AG08396 (cell line): ENCODE measurements at places on chromosomes 2 and 18.

DNA sequence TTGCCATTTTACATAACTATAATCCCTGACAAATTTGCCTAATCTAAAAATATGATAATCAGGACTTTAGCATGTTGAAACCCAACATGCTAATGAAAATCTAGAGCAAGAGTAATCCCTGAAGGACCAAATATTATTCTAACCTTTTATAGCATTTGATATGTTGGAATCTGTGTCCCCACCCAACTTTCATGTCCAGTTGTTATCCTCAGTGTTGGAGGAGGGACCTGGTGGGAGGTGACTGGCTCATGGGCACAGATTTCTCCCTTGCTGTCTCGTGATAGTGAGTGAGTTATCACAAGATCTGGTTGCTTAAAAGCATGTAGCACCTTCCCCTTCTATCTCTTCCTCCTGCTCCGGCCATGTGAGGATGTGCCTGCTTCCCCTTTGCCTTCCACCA is 59.8 kb downstream of the SH3YL1 start:
- DNase-seq: no peak

DNA sequence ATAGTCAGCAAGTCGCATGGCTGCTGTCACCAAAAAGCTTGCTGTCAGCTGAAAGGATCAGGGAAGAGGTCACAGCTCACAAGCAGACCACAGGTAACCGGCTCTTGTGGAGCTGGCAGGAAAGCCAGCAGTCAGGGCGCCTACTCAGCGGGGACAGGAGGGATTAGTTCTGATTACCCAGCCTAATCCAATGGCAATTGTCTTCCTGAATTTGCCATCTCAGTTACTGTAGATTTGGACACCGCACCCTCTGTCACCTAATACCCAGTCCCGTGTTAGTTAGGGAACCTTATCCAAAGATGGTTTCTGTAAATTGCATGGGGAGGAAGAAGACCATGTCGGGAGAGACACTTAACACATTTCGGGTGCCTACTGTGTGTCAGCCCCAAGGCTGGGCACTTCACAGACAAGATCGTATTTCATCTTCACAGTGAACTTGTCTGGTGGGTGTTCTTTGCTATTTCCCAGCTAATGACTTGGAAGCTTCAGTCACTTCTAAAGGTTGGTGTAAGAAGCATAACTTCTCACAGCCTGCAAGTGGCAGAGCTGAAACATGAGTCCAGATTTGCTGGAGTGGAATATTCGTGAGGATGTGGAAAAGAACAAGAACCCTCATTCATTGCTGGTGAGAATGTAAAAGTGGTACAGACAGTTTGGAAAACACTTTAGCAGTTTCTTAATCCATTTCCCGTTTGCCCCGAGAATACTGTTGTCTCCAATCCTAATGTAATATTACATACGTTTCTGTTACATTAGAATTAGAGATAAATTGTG is 9.9 kb downstream of the ALPK2 start:
- DNase-seq: no peak

DNA sequence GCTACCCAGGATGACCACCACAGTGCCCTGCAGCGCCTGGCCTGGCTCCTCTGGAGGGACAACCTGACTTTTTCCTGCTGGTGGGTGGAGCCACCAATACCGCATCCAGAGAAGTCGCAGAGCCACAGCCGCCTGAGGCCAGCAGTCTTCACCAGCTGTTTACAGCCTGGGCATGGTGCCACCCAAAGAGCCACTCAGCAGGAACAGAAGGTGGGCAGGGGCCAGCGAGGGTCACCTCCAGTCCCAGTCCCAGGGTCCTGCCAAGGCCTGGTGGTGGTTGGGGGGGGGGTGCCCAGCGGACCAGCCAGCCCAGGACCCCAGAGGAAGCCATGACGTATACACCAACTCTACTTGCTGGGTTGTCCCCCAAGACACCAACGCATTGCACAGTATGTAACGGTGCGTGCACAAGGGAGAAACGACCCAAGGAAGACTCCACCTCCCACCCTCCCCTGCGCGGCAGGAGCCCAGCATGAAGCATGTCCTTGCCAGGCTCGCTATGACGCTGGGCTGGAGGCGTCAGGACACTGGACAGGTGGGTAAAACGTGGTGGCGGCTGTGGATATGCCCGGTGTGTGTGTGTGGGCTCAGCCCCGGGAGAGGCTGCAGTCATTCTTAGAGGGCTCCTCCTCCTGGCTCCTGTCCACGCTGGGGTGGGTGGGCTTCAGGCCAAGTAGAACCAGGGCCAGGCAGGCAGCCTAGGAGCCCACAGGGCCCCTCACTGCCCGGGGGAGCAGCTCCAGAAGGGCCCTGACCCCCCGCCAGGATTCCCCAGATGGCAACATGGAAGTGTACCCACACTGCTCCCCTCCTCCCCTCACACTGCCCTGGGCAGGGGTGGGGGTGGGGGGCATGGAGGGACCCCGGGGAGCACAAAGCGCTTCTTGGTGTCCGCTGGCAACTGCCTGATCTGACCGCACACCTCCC is 49.3 kb downstream of the HS6ST1 start:
- no peak for DNase-seq

DNA sequence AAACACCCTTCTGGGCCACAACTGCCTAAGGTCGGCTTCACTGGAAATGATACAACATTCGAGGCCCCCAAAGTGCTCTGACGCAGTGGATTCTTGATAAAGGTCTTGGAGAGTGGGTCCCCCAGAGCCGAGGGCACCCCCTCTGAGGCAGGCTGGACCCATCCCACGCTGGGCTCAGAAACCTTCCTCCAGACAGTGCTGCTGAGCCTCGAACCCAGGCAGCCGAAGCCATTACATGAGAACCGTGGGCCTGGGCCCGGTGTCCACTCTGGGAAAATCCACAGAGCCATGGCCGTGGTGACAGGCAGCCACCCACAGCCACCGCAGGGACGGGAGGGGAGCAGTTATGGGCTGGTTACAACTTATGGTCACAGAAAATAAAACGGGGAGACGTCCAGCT is 81.4 kb upstream of the ID2 start:
- no peak for DNase-seq

GRCh38 chr2:128236491-128237035 is 82.1 kb downstream of the HS6ST1 start:
- peak; percentile 74 for DNase-seq

DNA sequence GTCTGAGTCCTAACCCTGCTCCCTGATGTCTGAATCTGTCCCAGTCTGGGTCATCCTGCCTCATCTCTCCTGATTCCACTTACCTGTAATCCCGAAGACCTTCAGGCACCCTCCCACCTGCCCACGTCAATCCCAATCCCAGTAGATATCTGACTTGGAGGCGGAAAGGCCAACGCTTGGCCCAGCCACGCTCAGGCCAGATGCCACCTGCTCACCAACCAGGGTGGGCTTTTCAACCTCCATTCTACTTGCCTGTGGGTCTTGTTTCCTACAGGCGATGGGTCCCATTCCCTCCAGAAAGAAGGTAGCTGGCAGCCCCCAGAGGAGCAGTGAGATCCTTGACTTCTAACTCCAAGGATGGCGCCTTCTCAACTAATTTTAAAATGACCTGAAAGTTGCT is 59.7 kb downstream of the INPP5D start:
- no peak for DNase-seq

DNA sequence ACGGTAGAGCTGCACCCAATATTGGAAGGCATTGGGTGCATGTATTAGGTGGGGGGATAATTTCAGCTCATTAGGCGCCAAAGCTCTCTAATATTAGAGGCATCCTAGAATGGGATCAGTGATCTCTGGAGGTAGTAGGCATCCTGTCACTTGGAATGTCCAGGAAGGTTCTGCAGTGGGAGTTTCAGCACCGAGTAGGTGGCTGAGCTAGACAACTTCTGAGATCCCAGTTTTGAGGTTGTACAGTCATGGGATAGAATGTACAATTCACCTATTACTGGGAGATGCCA is 210.9 kb downstream of the MYCN start:
- no peak for DNase-seq

DNA sequence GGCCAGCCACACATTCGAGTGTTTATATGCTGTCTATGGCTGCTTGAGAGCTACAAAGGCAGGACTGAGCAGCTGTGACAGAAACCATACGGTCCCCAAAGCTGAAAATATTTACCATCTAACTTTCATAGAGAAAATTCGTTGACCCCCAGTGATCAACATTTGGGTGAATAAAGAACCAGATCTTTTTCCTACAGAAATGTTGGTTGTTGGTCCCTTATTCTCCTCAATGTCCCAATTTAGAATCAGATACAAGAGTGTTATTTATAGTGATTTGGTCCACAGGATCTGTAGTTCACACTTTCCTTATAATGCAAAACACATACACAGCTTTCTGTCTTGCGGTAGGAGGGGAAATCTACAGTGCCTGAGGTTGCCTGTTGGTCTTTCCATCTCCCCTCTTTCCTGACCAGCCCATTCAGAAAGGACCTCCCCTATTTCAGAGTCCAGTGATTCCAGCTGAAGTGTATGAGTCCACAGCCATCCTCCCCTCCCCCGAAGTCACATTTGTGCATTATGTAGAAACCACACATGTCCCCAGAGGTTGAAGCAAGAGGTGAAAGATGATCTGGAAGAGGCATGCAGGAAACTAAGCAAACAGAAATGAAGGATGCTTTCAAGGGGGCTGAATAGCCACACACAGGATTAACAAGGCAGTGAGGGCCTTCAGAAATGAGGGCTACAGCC is 61.9 kb downstream of the SPRED2 start:
- no peak for DNase-seq

DNA sequence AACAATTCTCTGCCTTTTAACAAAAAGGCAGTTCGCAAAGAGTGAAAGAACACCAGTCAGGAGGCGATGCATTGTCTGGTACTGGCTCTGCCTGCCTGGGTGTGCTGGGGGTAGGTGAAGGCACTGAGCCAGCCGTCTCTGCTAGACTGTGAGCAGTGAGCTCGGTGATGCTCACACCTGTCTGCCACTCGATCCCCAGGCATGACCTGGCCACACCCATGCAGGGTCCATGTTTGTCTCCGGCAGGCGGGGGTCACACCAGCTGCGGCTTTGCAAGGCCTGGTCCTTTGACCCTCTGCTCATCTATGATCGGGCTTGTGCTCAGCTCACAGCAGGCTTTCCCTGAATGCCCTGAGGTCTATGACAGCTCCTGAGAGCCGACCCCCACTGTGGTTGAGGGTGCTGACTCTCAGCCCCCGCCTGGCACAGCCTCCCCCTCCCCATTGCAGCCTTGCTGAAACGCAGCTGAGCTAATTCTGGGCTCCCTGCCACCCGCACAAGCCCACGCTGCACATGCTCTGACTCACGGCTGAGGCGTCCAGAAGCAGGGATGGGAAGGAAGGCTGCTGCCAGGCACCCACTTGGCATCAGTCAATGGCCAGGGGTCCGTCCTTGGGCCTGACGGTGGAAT is 23.7 kb downstream of the CRACDL start:
- peak; percentile 76 for DNase-seq

DNA sequence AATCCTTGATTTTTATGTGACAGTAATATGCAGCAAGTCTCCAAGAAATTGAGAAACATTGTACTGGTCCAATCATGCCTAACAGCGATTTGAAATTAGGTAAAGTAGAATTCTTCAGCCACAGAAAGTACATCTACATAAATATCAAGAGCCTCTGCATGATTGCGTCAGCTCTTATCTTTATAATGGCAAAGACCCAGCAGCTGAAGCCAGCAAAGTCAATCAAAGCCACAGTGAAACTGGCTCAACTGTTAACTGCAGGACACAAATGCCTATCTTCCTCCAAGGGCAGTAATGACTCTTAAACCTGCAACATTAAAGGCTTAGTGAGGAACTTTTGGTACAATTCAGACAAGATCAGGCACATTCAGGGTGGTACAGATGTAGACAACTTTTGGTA is 102.5 kb downstream of the BARD1 start:
- DNase-seq: no peak

DNA sequence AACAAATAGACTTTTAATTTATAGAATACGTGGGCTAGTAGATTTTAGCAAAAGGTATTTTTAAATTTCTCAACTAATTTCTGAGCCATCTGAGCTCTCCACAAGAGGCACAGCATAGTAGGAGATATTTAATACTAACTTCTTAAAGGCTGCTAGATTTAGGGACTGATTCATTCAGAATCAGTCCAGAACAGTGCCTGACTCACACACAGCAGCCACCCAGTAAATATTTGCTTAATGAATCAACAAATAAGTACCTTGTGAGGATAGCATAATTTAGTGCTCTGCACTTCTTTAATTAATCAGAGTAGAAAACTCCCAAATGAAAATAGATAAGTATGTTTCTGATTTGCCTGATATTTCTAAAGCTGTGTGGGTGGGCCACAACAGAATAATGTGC is 35.6 kb upstream of the SYT4 start:
- DNase-seq: no peak

- no peak for DNase-seq
These were observed 23.3 kb upstream of the AMMECR1L start for GRCh38 chr2:127909019-127909418.

DNA sequence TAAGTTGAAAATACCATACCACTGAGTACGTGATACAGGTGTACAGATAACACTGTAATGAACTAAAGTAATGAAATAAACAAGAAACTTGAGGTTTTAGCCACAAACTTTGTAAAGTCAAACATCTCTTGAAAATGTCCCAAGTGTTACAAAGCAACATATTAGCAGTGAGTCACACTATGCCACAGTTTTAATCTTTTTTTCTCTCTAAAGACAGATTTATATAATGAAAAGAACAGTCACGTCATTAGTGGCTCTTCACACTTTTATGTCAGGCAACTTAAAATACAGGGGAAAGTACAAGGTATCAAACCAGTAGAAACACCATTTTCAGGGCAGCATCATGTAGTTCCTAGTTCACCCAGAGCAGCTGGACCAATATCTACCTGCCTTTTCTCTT is 42.1 kb downstream of the RAPH1 start:
- no peak for DNase-seq

- DNase-seq: no peak
These were observed 76.2 kb downstream of the CDK15 start for GRCh38 chr2:201882353-201883090.

- DNase-seq: no peak
These were observed 125.1 kb downstream of the ATL2 start for GRCh38 chr2:38251940-38252339.

GRCh38 chr2:178810422-178810821 is 3.2 kb upstream of the TTN start:
- no peak for DNase-seq

- peak; percentile 59 for DNase-seq
These were observed 67.7 kb downstream of the EPAS1 start for GRCh38 chr2:46364797-46365457.

DNA sequence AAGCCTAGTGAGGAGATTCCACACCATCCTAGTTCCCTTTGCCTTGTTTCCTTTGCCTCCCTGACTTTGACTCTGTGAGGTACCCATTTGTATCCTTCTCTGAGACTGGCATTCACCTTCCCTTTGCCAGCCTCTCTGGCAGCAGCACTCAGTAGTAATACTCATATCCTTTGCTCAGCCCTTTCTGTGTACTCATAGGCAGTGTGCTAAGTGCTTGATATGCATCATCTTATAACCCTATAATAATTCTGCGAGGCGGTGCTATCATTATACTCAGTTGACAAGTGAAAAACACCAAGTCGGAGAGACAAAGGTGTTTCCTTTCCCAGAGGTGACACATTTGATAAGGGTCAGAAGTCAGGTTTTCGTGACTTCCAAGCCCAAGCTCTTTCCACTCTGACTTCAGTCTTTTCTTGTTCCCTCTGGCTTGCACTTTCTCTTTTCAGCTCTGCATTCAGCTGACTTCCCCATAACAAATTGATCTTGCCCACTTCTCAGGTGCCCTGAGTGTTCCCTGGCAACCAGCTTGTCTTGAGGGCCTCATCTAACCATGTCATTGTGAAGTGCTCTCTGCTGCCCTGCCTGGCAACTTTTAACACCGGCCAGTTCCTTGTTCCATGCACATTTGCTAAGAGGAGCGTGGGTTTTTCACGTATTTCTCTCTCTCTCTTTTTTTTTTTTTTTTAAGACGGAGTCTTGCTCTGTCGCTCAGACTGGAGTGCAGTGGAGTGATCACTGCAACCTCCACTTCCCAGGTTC is 94.5 kb upstream of the UPP2 start:
- DNase-seq: no peak
